ENCODE measurements at places on chromosomes 2 and 18.

DNA sequence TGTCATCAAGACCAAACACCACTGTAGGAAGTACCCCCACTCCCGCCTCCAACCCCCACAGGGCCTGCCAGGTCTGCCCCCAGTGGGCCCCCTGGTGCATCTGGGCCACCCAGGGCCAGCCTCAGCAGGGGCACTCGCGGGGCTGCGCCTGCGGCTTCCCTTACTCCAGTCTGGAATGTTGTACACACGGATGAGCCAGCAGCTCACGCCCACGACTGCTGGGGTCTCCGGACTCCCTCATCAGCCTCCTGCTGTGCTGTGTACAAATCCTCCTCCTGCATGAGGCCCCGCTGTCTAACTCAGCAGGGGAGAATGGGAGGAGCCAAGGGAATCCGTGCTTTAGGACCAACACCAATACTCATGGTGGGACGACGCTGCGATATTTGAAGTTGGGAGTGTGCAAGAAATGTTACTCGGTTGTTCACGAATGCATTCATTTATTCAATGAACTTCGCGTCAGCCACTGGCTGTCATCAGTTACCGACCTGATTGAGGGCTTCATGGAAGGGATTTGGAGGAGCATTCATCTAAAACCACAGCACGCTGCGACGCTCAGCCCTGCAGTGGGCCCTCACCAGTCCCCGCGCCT lies 654 bp upstream of the ASB1 start:
- peak; percentile 37 for DNase-seq

DNA sequence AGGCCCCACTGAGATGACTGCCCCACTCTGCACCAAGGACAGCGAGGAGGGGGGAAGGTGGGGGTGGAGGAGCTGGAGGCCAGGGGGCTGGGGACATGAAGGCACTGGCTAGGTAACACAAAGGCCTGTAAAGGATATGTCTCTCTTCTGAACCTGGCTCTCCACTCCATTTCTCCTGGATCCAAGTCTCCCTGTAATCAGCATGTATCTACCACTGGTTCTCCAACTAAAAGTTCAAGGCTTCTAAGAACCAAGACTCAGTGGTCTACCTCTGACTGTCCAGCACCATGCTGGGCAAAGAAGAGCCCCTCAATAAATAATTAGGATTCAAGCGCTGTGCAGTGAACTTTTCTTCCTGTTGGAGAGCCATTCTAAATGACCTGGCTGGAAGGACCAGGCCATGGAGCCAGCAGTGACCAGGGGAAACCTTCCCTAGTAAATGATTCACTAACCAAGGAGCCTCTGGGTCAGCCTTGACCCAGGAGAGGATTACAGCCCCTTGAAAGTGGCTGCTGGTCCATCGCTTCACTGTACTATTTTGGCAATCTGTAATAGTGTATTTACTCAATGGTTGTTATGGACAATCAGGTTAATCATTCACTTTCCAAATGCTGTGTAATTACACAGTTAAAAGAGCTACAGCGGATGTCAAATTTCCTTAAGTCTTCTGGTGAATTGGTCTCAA lies 73.2 kb downstream of the BCL11A start:
- DNase-seq: no peak

- DNase-seq: no peak
Observed at GRCh38 chr18:43312891-43313290, 35.6 kb upstream of the SYT4 start.

- no peak for DNase-seq
Observed at GRCh38 chr18:7633171-7633570, 66.1 kb downstream of the PTPRM start.

GRCh38 chr2:95346738-95347671 lies 49.9 kb downstream of the KCNIP3 start:
- DNase-seq: no peak

DNA sequence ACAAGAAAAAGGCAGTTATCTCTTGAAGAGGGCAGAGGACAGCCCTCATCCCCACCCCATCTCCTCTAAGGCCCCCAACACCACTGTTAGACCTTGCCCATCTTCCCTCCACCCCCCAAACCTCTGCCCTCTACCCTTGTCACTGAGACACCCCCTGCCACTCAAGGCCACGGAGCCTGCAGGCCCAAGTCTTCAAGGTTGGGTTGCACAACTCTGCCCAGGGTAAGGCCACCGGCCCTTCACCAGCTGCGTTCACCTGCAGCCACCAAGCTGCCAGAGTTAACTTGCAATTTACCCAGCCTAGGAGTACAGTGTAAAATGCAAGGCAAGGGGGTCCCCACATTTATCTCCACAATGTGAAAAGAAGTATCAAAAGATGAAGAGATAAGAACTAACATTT lies 128.7 kb upstream of the PKDCC start:
- DNase-seq: no peak

DNA sequence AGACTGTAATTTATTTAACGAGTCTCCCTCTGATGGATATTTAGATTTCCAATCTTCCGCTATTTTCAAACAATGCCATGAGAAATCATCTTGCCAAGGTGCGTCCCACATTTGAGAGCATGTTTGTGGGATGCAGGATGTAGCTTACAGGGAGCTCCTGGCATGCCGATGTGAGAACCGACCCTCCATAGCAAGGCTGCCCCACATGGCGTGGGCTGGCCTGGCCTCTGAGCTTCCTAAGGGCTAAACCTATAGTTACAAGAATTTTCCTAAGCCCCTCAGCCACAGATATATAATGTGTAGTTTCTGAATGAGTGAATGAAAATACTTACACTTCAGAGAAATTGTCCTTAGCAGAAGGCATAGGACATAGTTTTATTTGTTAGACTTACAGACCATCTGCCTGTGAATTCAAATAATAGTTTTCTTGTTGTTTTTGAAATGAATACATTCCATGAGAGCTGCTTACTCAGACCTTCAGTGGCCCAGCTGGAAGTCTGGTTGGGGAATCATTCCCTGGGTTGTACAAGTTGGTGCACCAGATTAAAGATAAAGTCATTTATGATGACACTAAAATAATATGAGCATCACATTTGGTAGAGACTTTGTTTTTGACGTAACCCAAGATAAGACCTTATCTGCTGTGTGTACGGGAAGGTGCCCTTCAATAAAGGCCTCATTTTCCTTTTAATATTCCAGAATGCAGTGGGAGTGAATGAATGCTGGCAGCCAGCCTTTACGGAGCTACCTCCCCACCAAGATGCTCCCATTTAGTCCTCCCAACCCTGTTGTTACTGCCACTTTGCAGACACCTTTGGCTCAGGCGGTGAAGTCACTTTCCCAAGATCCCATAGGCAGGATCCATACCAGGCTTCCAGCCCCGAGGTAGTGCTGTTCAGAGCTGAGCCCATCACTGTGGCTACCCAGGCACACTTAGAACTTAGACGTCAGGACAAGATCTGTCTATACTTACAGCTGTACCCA lies 107.1 kb downstream of the GLI2 start:
- DNase-seq: no peak

- peak; percentile 88 for DNase-seq
Observed at GRCh38 chr18:8348051-8348720, 261.1 kb upstream of the RAB12 start.

- DNase-seq: no peak
Observed at GRCh38 chr2:10212827-10213226, 89.9 kb upstream of the HPCAL1 start.

- no peak for DNase-seq
Observed at GRCh38 chr18:22033085-22033484, 136.3 kb upstream of the GATA6 start.

DNA sequence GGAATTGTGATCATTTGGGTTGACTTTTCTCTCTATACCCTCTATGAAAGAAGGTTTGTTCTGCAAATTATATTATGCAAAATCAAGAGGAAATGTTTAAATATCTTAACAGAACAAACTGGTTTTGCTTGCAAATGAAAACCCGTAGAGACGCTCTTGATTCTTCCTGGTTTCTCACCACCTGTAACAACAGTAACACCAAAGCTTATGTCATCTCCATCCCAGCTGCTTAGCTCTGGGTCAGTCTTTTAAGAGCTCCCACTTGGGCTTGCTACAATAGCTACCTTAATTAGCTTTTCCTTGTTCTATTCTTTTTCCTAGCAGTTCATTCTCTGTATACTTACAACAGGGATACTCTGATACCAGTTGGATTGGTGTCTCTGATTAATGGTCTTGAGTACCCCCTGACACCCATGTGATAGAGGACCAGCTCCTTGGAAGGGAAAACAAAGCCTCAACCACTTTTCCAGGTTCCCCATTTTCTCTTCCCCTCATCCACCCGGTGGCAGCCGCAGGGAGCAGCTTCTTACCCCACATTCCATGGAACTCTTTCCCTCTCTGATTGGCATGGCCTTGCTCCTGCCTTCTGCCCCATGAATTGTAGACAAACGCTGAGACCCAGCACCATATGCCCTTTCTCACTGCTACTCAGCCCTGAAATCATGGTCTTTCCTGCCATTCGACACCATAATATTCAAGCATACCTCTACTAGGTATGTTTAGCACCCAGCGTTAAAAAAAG lies 27.7 kb downstream of the TMEM182 start:
- no peak for DNase-seq

DNA sequence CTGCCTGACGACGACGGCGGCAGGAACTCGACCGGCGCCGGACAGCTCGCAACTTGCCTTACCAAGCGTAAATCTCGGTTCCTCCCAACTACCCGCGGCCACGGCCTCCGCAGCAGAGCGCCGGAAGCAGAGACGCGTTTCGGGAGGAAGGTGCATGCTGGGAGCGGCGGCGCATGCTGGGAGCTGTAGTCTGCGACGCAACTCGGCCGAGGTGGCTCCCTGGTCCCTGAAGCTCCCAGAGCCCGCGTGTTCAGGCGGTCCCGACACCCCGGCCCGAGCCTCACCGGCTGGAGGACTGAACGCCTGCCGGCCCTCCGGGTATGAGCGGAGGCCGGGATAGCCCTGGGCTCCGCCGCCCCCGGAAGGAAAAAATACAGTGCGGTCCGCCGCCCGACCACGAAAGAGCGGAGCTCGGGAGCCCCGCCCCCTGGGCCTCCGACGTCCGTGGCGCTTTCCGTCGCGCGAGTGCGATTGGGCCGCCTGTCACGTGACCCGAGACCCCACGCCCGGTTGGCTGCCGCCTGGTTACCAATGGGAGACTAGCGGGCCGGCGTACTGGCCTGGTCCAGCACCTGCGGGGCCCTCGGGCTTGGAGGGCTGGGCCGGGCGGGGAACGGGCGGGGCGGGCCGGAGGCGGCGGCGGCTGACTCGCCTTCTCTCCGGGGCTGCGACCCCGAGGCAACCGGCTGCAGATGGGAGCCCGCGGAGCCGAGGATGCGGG lies at the start of gene CAPN10:
TSS of gene CAPN10 (plus strand) at position 537 of the 721 bp plus-strand sequence. CDS start at position 715, 178 bp downstream.
- peak; percentile 86 for DNase-seq

DNA sequence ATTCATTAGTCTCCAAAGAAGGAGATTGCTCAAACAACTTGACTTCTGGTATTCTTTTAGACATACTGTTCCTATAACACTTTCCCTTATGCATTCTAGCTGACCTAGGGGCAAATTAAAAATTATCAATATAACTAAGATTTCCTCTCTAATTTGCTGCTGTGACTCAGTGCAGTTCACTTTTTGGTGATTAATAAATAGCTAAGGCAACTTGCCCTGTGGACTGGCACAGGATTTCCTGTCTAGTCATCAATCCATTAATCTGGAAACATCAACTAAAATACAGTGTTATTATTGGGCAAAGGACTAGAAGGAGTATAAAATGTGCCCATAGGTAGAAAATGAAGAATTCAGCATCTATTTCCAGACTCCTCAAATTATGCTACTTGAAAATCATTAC lies 83.5 kb upstream of the SERPINE2 start:
- no peak for DNase-seq

DNA sequence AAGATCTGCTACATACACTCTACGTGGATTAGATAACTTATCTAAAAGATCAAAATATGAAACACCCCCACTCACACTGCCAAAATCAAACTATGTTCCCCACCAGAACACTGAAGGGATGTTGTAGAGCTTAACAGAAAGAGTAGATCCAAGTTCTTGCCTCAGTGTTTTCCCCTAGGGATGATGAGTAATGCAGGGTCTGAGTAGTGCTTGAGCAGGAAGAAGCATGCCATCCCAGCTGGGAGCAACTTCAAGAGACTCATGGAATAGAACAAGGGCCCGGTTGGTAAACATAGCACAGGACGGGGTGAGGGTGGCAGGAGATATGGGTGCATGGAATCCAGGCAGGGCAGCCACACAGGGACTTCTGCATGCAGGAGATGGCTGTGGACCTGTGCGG lies 74.3 kb downstream of the SNTG2 start:
- DNase-seq: no peak

DNA sequence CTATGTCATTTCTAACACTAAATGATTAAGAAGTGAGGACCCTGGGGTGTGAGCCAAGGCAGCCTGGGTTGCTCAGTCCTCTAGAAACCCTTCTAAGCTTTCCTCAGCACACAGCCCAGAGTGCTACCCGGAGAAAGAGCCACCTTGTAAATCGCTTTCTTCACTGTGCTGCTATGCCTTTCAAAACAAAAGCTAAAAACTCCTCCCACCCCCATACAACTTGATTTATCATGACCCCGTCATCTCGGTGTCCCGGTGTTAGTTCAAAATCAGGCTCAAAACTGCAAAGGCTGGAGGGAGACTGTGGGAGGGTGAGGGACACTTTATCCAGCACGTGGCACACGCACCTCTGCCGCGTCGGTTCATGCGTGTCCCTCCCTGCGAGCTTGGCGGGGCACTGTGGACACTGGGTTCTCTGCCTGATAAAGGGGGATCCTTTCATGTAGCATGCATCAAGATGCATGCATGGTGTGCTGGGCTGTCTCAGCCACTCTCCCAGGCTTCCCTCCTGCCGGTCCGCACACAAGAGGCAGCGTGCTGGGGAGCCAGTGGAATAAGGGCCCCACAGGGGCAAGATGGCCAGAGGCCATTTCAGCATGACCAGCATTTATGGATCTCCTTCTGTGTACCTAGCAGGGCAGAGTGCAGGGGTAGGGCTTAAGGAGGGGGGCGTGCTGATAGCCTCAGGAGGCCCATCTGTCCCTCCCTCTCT lies 170.4 kb downstream of the SMAD7 start:
- DNase-seq: no peak

DNA sequence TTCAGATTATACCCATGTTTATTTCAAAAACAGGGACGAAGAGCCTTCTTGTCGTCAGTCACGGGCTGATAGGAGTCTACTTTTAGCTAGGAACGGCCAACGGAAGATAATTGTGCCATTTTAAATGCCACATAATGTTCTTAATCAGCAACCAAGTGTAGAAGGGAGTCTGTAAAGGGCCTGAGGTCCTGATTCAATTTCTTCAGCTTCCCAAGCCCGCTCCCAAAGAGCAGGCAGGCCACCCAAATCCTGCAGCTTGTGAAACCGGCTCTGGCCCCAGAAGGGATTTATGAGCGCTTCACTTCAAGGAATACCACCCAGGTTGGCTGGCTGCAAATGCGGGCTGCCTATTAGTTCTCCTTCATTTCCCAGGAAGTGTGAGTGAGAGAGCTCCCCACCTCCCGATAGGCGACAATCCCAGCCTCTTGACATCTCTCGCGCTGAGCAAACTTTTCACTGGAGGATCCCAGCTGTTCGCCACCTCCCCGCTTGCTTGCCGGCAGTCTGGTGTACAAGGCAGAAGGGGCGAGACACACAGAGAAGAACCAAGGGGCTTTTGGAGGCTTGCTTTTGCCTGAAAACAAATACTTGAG lies 272.9 kb downstream of the CDH20 start:
- no peak for DNase-seq

GRCh38 chr2:240615396-240615795 lies 9.9 kb upstream of the GPR35 start:
- DNase-seq: no peak

Measured in NCI-H748 treated with DMSO at 0.1 percent for 48 hours (cell line).